ENCODE measurements at places on chromosomes 13 and 19.

GRCh38 chr13:110448677-110449076, 112.8 kb downstream of the RAB20 start:
- DNase-seq, result peak; percentile 38

DNA sequence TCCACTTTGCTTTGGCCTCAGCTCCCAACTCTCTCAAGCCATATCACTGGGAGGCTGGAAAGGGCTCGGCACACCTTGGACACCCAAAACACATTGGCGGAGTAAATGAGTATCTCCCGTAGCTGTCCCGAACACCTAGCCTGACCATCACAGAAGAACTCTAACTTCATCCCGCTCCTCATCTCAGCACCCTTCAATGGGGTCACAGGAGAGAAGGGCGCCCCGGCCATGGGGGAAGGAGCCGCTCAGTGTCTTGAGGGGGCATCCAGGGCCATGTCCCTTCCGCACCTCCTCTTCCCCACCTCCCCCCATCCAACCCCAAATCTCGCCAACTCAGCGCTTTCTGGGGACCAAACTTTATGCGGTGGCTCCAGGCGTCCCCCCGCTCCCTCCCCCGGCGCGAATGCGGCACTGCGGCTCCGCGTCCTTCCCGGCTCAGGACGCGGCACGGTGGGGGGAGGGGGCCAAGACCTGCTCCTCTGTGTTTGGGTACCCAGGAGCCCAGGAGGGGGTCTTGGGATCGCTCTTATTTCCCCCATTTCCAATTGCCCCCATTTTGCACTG, 3.0 kb downstream of the KCNC3 start:
- DNase-seq, result no peak

GRCh38 chr13:25717666-25718197, 334.1 kb downstream of the SHISA2 start:
- no peak for DNase-seq

GRCh38 chr19:6718741-6719539, 1.5 kb downstream of the C3 start:
- DNase-seq, result peak; percentile 87

DNA sequence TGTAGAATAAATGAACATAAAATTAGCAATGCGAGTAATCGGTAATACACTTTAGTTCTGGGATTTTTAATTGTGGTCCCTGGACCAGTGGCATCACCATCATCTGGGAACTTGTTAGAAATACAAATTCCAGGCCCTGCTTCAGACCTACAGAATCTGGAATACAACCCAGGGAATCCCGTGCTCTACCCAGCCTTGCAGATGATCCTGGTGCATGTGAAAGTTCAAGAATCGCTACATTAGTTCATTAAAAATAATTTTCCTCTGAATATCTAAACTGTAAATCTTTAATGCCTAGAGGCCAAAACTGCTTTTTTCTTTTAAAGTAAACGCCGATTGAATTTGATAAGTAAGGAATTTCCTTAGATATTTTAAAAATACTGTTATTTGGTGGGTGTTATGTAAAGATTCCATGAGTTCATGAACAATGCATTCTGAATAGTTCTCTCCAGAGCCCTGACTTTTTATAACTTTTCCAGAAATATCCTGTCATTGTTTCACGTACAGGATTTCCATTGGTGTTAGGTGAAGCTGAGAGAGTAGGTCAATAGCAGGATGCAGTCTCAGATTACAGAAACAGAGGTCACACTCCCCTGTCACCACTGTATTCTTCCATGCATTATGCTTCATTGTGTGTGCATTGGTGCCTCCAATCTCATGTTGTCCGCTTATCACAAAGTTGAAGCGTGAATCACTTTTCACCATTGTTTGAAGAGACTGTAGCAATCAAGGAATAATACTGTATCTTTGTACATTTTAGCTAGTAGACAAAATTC, 596.5 kb upstream of the KLF12 start:
- DNase-seq, result no peak

- no peak for DNase-seq
Measured at GRCh38 chr19:12994701-12995595, at the start of gene NFIX. Gene NFIX (plus strand): TSS chr19:12995475. CDS start chr19:12995838, 363 bp downstream.

DNA sequence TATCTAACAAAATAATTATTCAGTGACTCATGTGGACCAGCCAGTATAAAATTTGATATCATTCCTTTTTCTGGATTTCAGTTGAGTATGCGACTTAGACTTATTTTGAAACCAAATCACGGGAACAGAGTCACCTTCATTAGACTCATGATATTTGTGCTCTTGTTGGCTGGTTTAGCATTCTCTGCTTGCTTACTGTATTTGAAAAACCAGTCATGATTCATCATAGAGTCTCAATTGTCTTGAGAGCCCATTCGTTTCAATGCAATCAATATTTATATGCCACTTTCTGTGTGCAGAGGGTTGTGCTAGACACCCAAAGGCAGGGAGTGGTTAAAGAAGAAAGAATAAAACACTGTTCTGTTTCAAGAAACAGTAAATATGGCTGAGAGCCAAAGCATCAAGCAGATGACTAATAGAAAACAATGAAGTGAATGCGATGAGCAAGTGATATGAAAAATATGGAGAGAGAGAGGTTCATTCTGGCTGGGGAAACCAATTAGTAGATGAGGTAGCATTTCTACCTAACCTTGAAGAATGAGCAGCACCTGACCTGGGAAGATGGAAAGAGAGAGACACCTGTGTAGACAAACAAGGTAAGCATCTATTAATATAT, 99.6 kb upstream of the MBNL2 start:
- no peak for DNase-seq

- DNase-seq, result peak; percentile 89
Measured at GRCh38 chr13:73090116-73090822, 31.5 kb downstream of the KLF5 start.

DNA sequence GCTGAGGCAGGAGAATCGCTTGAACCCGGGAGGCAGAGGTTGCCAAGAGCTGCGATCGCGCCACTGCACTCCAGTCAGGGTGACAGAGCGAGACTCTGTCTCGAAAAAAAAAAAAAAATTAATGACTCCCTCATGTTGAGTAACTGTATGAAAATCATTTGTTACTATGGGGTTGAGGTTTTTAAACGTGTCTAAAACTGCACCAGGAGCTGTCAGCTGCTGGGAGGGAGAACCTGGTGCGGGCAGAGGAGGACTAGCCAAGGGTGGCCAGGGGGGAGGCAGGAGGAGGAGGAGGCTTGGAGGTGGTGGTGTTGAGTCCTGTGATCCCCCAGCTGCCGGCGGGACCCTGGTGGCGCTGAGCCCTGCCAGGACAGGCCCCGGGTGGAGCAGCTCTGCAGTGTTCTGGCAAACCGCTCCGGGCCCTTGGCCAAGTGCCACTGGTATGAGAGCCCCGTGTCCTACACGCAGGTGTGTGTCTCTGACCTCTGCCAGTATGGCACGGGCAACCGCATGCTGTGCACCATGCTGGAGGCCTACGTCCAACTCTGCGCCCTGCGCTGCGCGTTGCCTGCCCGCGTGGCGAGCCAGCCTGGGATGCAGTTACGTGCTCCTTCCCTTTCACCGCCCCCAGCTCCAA, 17.1 kb upstream of the FXYD3 start:
- DNase-seq, result no peak

GRCh38 chr13:42048684-42049453, 421 bp downstream of the DGKH start:
- peak; percentile 69 for DNase-seq

DNA sequence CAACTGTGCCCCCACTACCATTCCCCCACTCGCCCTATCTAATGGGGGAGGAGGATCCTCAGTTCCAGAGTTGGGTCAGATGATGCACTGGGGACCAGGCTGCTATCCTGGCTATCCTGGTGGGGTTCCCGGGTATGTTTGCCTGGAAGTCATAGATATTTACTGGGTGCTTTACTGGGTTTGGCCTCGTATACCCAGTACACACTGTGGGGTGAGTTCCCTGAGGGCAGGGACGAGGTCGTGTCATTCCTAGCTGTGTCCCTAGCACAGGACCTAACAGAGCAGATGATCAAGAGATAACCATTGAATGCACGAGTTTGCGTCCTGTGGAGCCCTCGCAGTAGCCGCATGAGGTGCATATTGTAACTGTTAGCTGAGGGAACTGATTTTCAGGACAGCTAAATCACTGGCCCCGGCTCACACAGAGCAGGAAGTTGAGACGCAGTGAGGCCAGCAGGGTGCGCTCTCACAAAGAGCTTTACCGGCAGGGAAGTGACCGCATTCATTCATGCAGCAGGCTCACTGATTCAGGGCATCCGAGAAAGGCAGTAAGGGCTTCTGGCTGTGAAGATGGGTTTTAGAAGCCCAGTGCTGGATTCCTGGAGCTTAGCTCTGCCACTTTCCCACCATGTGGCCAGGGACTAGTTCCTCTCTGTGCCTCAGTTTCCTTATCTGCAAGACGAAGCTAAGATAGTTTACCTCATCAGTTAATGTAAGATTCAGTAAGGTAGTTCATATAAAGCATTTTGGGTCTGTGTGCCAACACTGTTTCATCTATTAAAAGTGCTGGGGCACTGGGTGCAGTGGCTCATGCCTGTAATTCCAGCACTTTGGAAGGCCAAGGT, 6.0 kb downstream of the RUVBL2 start:
- DNase-seq, result peak; percentile 86

- DNase-seq, result no peak
Measured at GRCh38 chr19:28553005-28553404, 659.9 kb downstream of the UQCRFS1 start.
